ENCODE measurements at places on chromosomes 4 and X.

GRCh38 chr4:6705646-6706045 lies 4.0 kb downstream of the MRFAP1L1 start:
- no peak for DNase-seq

DNA sequence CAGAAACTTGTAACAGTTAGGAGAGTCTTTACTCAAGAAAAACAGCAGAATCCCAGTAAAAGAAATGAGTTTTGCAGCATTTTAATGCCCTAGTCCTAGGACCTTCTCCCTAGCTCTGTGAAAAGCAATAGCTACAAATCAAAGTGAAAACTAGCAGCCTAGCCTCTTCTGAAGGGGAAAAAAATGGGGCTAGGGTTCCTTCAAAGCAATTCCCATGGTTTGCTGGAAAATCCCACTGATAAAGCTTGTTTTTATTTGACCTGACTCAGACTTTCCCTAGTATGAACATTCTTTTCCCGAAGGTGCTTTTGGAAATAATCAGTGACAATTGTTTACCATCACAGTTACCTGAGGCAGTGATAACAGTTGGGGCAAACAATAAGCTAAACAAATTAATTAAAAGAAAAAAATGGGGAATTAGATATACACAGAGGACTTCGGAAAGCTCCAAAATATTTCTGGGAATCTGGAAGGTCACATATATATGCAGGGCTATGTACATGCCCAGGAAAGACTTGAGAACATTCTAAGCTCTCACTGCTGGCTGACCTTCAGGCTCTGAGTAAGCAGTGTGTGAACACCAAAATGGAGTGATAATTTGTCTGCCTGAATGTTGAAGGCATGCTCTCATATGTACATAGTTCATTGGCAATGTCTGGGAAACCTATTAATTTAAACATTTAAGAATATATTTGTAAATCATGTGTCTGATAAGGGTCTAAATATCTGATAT lies 285.9 kb downstream of the KCTD8 start:
- DNase-seq: no peak

- DNase-seq: no peak
Observed at GRCh38 chr4:80423553-80424224, 88.2 kb downstream of the CFAP299 start.

DNA sequence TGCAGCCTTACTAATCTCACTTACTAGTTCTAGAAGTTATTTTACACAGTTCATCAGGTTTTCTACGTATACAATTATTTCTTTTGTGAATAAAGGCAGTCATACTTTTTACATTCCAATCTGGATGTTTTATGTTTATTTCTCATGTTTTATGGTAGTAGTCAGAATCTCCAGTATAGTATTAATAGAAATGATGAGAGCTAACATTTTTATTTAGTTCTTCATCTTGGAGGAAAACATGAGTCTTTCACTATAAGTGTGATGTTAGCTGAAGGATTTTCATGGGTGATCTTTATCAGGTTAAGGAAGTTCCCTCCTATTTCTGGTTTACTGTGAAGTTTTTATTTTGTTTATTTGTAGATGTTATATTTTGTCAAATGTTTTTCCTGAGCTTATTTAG lies 256.1 kb upstream of the GIMD1 start:
- no peak for DNase-seq

DNA sequence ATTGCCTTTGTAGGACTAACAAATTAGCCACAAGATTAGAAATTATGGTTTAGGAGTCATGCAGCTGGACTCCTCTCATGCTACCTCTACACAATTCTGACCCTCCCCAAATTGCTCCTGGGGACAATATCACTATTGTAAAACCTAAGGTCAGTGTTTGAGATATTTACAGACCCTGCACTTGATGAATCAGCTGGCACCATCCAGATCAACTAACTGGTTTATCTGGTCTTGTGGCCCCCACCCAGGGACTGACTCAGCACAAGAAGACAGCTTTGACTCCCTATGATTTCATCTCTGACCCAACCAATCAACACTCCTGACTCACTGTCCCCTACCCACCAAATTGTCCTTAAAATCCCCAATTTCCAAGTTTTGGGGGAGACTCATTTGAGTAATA lies 192.4 kb downstream of the STPG2 start:
- no peak for DNase-seq
